ENCODE measurements at places on chromosomes 5 and 9.

DNA sequence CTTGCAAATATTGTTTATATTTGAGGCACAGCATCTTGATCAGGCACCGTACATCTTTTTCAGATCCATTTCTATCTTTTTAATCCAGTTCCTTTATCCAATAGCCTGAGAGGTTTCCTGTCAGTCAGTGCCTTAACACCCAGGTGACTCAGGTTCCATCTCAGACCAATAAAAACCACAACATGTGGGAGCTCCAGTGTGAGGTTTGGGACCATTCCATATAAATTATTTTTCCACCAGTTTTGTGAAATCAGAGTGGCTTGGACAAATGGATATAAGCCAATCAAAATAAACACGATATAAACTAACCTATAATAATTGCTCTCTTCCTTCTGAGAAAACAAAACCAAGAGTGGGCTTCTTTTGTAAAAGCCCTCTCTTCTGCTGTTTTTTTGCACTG is 351.3 kb downstream of the NTRK2 start:
- DNase-seq: no peak

- no peak for DNase-seq
Measured at GRCh38 chr5:30436691-30437090, 756.8 kb upstream of the CDH6 start.

- DNase-seq: no peak
Measured at GRCh38 chr9:109604131-109604530, 106.0 kb upstream of the PTPN3 start.

DNA sequence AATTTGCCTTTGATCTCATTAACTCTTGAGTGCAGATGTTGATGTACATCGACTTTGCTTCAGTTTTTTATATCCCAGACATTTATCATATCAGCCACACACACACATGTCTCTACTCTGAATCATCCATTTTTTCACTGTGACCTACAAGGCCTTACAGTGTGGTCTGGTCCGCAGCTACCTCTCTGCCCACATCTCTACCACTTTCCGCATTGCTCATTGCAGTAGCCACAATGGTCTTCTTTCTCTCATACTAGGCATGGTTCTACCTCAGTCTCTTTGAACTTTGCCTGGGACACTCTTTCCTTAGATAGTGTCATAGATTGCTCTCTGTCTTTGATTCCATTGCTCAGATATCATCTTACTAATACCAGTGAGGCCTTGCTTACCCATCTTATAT is 87.9 kb upstream of the FSD1L start:
- DNase-seq: peak; percentile 28

DNA sequence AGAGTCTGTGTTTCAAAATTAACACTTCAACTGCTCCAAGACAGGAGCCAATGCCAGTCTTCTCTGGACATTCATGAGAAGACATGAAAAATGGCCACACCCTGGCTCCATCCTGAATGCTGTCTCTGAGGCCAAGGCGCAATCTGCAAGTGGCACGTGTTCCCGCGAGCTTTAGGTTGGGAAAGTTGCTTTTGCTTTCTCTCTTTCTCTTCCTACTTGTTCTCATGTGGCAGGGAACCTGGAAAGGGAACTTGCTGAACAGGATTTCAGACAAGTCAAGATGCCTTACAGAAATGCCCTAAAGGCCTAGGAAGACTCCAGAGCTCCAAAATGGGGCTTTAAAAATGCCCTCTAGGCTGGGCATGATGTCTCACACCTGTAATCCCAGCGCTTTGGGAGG is 91.9 kb upstream of the OTULINL start:
- no peak for DNase-seq

GRCh38 chr9:122095010-122095767 is 2.1 kb upstream of the TTLL11 start:
- DNase-seq: peak; percentile 45

GRCh38 chr5:180605554-180606214 is 14.4 kb upstream of the SCGB3A1 start:
- DNase-seq: peak; percentile 45
